ENCODE measurements at places on chromosomes 2 and 18.

GRCh38 chr18:28176948-28177827 is at the start of gene CDH2:
TSS of gene CDH2 (minus strand) at chr18:28177130. CDS start at chr18:28177022, 108 bp downstream.
- peak within 1 kb of the TSS; percentile 70 for H3K4me3 ChIP-seq
- no peaks in the 10 kb centered on the region for H3K36me3 ChIP-seq
- DNase-seq = peak; percentile 93
- peak within 1 kb of the TSS; percentile 80 for H3K27ac ChIP-seq
- no peaks in the 10 kb centered on the region for H3K27me3 ChIP-seq
- no peaks in the 10 kb centered on the region for H3K4me1 ChIP-seq

- H3K27me3 ChIP-seq = no peaks in the 10 kb centered on the region
- H3K27ac ChIP-seq = no peak overlapping the region
- no peak for DNase-seq
- H3K4me3 ChIP-seq = no peak overlapping the region
- no peaks in the 10 kb centered on the region for H3K36me3 ChIP-seq
- H3K4me1 ChIP-seq = no peaks in the 10 kb centered on the region
Measured at GRCh38 chr18:39622431-39622830, 2056.8 kb upstream of the CELF4 start.

GRCh38 chr2:174606336-174606735 is 8.7 kb upstream of the WIPF1 start:
- H3K4me3 ChIP-seq = no peak overlapping the region
- H3K27ac ChIP-seq = no peak overlapping the region
- H3K4me1 ChIP-seq = peaks cover 6% of the 10 kb centered on the region
- no peaks in the 10 kb centered on the region for H3K27me3 ChIP-seq
- DNase-seq = no peak

GRCh38 chr18:66013969-66014368 is 263.2 kb downstream of the CDH7 start:
- H3K36me3 ChIP-seq = no peaks in the 10 kb centered on the region
- no peak overlapping the region for H3K27ac ChIP-seq
- H3K27me3 ChIP-seq = no peaks in the 10 kb centered on the region
- no peak for DNase-seq
- no peak overlapping the region for H3K4me3 ChIP-seq

GRCh38 chr2:56474412-56475158 is 290.8 kb downstream of the CCDC85A start:
- DNase-seq = no peak
- H3K4me3 ChIP-seq = no peak overlapping the region
- peaks cover 18% of the 10 kb centered on the region for H3K4me1 ChIP-seq
- H3K36me3 ChIP-seq = no peaks in the 10 kb centered on the region
- no peaks in the 10 kb centered on the region for H3K27me3 ChIP-seq

DNA sequence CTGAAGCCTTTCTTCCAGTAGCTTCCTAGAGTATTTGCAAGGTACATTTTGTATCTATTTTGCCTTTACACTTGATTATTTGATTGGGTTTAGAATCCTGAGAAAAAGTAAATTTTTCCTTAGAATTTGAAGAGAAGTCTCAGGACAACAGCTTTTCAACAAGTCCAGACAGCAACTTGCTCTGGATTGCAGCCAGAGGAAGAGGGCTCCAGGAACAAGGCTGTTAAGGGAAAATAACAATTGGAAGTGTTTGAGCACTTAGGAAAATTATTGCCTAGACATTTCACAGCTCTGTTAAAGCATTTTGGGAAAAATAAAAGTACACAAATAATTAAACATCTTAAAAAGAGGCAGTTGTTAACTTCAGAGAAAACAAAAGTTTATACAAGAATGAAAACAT is 58.3 kb upstream of the RAPGEF4 start:
- no peaks in the 10 kb centered on the region for H3K36me3 ChIP-seq
- no peaks in the 10 kb centered on the region for H3K27me3 ChIP-seq
- no peak for DNase-seq
- H3K4me1 ChIP-seq = no peaks in the 10 kb centered on the region
- no peak overlapping the region for H3K4me3 ChIP-seq
- no peak overlapping the region for H3K27ac ChIP-seq

DNA sequence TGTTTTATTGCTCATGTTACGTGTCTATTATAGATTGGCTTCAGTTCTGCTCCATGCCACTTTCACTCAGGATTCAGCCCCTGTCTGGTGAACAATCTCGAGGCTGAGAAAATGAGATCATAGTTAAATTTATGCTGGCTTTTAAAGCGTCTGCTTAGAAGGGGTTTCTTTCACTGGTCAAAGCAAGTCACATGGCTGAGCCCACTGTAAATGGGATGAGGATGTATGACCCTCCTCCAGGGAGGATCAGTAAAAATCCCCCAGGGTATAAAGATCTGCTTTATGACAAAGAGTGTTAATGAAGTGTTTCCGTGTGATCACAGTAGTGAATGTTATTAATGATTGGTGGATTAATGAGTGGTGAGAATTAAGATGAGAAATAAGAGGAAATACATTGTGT is 6.2 kb upstream of the PLCL1 start:
- no peak overlapping the region for H3K27ac ChIP-seq
- no peaks in the 10 kb centered on the region for H3K36me3 ChIP-seq
- no peaks in the 10 kb centered on the region for H3K4me1 ChIP-seq
- H3K27me3 ChIP-seq = no peaks in the 10 kb centered on the region
- no peak for DNase-seq

DNA sequence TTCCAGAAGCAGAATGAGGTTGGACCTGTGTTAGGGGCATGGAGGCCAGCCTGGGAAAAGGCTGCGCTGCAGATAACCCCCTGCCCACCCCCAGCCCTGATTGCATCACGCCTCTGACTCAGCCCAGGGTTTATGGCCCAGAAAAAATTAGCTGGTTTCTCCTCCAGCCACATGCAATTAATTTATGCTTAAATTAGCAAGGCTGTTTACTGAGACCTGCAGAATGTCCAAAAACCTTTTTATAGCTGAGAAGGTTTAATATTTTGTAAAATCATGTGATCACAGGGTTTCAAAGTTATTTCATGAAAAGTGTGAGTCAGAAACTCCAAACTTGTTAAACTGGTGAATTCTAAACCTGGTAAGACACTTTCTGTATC is 123.1 kb upstream of the HDAC4 start:
- no peaks in the 10 kb centered on the region for H3K4me1 ChIP-seq
- H3K27me3 ChIP-seq = no peaks in the 10 kb centered on the region
- DNase-seq = peak; percentile 83
- peak overlapping the region; percentile 77 for H3K27ac ChIP-seq
- H3K36me3 ChIP-seq = no peaks in the 10 kb centered on the region

GRCh38 chr2:218229851-218230250 is 12.9 kb downstream of the ARPC2 start:
- no peaks in the 10 kb centered on the region for H3K27me3 ChIP-seq
- DNase-seq = no peak
- H3K4me3 ChIP-seq = no peak overlapping the region
- H3K27ac ChIP-seq = no peak overlapping the region
- no peaks in the 10 kb centered on the region for H3K4me1 ChIP-seq

DNA sequence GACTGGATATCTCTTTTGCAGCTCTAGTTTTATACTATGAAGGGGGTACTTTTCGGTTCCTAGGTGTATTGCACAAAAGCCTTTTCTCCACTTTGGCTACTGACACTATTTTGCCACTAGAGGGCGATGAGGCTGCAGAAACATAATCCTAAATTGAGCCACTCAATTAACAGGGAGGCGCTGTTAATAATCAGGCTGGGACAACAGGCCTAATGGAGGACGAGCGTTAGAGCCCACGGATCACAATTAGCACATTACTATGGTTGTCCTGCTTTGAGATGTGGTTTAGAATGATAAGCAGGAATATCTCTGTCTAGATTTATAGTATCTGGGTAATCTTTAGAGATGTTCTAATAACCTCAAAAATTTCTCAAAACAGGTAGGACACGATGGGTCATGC is 62.2 kb upstream of the PMAIP1 start:
- no peak overlapping the region for H3K4me3 ChIP-seq
- no peaks in the 10 kb centered on the region for H3K27me3 ChIP-seq

GRCh38 chr2:70531419-70532086 is 22.1 kb downstream of the TGFA start:
- peaks cover 14% of the 10 kb centered on the region for H3K4me1 ChIP-seq
- H3K27me3 ChIP-seq = no peaks in the 10 kb centered on the region

GRCh38 chr2:160429248-160430000 is 64.2 kb downstream of the RBMS1 start:
- peak overlapping the region; percentile 61 for H3K27ac ChIP-seq
- DNase-seq = no peak
- no peaks in the 10 kb centered on the region for H3K27me3 ChIP-seq
- no peaks in the 10 kb centered on the region for H3K36me3 ChIP-seq
- no peak overlapping the region for H3K4me3 ChIP-seq

- no peak for DNase-seq
- no peaks in the 10 kb centered on the region for H3K4me1 ChIP-seq
- no peaks in the 10 kb centered on the region for H3K36me3 ChIP-seq
- no peak overlapping the region for H3K4me3 ChIP-seq
- no peak overlapping the region for H3K27ac ChIP-seq
Measured at GRCh38 chr2:9970200-9971044, 18.9 kb downstream of the GRHL1 start.

DNA sequence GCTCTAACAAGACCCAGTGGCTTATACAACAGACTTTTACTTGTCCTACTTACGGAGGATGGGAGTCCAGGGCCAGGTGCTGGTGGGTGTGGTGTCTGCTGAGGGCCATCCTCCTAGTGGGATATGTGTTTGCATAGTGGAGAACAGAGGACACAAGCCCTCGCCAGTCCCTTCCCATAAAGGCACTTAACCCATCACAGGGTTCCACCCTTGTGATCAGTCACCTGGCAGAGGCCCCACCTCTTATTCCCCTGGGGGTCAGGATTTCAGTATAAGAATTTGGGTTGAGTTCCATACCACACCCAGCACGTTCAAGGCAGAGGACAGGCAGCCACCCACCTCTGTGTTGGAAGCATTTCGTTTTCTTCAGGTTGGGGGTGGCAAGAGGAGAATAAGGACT is 259.0 kb downstream of the AGAP1 start:
- H3K36me3 ChIP-seq = no peaks in the 10 kb centered on the region
- H3K27ac ChIP-seq = no peak overlapping the region
- no peaks in the 10 kb centered on the region for H3K4me1 ChIP-seq
- no peaks in the 10 kb centered on the region for H3K27me3 ChIP-seq

GRCh38 chr18:58097121-58097906 is 53.3 kb downstream of the NEDD4L start:
- no peak overlapping the region for H3K4me3 ChIP-seq
- H3K27ac ChIP-seq = no peak overlapping the region
- H3K36me3 ChIP-seq = no peaks in the 10 kb centered on the region
- H3K4me1 ChIP-seq = peaks cover 8% of the 10 kb centered on the region
- DNase-seq = no peak

DNA sequence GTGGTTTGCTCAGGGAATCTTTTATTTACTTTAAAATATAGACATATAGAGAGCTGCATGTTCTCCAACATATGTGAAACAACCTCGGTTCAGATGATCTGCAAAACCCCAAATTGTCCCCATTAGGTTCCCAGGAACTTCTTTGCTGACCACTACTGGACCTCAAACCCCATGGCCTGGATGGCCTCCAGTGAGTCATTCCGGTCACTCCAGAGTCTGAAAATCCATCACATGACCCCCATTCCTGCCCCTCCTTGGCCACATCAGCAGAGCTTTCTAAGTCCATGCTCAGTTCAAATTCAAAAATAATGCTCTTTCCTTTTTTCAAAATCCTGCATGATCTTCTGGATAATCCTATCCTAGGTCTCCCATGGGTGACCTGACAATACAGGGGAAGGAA is 271.0 kb downstream of the TNS1 start:
- H3K27me3 ChIP-seq = no peaks in the 10 kb centered on the region
- no peak overlapping the region for H3K27ac ChIP-seq
- H3K36me3 ChIP-seq = no peaks in the 10 kb centered on the region
- DNase-seq = no peak
- H3K4me3 ChIP-seq = no peak overlapping the region

GRCh38 chr2:167572883-167573619 is 674.3 kb downstream of the STK39 start:
- no peaks in the 10 kb centered on the region for H3K4me1 ChIP-seq
- no peaks in the 10 kb centered on the region for H3K36me3 ChIP-seq
- no peak for DNase-seq
- no peak overlapping the region for H3K27ac ChIP-seq
- H3K4me3 ChIP-seq = no peak overlapping the region
- no peaks in the 10 kb centered on the region for H3K27me3 ChIP-seq

- H3K27me3 ChIP-seq = no peaks in the 10 kb centered on the region
- no peak for DNase-seq
- no peak overlapping the region for H3K4me3 ChIP-seq
Measured at GRCh38 chr2:106975641-106976040, 89.7 kb upstream of the ST6GAL2 start.

DNA sequence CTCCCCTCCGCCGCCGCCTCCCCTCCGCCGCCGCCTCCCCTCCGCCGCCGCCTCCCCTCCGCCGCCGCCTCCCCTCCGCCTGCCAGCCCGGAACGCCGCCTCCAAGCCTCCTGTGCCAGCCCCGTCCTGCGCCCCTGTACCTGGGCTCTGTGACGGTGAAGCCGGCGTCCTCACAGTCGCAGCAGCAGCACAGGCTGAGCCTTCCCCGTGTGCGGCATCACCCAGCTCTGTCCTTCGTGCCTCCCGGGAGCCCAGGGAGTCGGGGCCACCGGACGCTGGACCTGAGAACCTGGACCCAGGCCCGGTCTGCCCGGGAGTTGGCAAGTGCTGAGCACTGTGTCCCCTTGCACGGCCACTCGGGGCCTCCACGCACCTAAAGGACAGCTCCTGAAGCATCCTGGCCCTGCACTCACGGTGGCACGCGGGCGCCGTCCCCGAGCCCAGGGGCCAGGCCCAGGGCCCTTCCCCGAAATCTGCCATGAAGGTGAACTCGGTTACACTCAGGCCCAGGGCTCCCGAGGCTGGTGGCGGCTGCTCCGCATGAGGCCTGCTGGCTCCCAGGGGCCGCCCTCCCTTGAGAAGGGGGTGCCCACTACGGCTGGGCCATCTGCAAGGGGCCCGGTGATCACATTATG is 32.9 kb downstream of the RTP5 start:
- H3K36me3 ChIP-seq = no peaks in the 10 kb centered on the region
- no peak for DNase-seq
- H3K27ac ChIP-seq = no peak overlapping the region
- no peak overlapping the region for H3K4me3 ChIP-seq
- no peaks in the 10 kb centered on the region for H3K27me3 ChIP-seq

DNA sequence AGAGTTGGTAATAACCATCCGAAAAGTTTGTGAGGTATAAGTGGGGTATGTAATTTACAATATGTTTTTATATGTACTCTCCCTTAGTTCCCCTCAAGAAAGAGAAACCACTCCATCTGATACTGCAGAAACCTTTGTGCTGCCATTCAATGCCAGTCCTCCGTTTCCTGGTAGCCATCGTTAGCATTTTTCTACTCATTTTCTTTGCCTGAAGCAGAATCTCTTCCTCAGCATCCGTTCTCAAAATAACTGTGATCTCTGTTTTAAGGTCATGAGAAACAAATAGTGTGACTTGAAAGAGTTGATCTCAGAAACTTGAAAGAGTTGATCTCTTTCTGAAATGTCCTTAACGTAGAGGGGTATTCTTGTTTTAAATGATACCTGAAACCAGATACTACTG is 996 bp downstream of the PTCD3 start:
- H3K4me1 ChIP-seq = no peaks in the 10 kb centered on the region
- H3K27ac ChIP-seq = no peak overlapping the region
- DNase-seq = no peak
- H3K27me3 ChIP-seq = no peaks in the 10 kb centered on the region
